ENCODE measurements at places on chromosomes 6 and 20.
A peak's percentile ranks its signal among the peaks of the same experiment; 100 is the strongest.

GRCh38 chr6:90107771-90108282 lies 188.8 kb downstream of the BACH2 start:
- no peak for DNase-seq

DNA sequence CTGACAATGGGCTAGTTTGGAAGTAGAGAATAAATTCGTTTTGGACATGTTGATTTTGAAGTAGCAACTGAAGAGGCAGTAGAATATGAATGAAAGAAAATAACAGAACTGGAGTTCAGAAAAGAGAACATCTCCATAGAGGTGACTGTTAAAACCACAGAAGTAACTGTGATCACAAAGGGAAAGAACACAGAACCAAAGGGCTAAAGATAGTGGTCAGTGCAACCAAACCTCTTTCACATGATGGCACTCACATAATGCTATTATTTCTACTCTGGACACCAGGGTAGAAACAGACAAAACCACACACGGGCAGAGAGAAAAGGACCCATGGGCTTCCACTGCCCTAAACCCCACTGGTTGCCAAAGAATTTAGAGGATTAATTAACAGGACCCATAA lies 58.5 kb downstream of the CDK19 start:
- DNase-seq: no peak

DNA sequence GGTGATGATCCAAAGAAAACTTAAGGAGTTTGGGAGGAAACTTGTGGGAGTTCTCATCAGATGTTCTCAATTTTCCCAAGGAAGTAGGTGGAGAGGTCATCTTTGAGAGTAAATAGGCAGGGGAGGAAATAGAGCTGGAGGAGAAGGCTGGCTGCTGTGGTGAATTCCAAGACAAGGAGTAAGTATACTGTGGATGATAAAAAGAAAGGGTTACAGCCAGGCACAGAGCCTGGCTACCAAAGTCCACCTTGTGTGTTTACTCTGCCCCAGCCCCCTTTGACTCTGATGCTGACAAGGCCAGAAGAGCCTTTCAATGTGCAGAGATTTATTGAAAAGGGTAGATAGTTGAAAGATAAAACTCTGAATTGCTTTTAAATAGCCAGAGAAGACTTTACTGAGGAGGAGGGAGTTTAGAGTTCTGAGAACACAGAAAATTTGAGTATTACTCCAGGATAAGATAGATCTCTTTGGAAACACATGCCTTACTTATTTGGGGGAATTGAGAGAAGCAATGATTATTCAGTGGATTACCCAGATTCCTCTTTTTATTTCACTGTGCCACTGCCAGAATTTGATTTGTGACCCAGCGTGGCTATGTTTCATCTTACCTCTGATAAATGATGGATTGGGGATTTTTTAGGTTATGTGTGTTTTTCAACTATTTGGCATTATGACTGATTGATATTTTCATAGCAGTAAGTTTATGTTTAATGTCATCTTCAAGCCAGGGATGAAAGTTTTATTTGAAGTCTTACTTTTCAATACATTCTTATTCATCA lies 182.6 kb upstream of the JAG1 start:
- DNase-seq: peak; percentile 25

- DNase-seq: peak; percentile 33
Observed at GRCh38 chr6:108798670-108799353, 49.4 kb upstream of the ARMC2 start.

- DNase-seq: peak; percentile 6
Observed at GRCh38 chr6:116012471-116012949, 48.2 kb downstream of the FRK start.

DNA sequence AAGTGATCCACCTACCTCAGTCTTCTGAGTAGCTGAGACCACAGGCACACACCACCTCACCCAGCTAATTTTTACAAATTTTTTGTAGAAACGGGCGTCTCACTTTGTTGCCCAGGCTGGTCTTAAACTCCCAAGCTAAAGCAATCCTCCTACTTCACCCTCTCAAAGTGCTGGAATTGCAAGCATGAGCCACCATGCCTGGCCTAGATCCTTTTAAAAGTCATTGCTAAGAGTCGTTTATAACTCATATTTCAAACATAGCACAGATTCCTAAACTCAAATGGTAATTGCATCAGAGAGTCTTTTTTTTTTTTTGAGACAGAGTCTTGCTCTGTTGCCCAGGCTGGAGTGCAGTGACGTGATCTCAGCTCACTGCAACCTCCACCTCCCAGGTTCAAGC lies 7.7 kb upstream of the SAMHD1 start:
- DNase-seq: no peak

GRCh38 chr6:107560657-107561056 lies 70.7 kb downstream of the SOBP start:
- no peak for DNase-seq

GRCh38 chr20:35300469-35301262 lies 8.4 kb upstream of the FAM83C start:
- DNase-seq: no peak

DNA sequence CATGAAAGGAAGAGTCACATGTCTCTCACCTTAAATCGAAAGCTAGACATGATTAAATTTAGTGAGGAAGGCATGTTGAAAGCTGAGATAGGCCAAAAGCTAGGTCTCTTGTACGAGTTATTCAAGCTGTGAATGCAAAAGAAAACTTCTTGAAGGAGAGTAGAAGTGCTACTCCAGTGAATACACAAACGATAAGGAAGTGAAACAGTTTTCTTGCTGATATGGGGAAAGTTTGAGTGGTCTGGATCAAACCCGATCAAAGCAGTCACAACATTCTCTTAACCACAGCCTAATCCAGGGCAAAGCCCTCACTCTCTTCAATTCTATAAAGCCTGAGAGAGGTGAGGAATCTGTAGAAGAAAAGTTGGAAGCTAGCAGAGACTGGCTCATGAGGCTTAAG lies 1.9 kb upstream of the TPD52L1 start:
- DNase-seq: no peak

DNA sequence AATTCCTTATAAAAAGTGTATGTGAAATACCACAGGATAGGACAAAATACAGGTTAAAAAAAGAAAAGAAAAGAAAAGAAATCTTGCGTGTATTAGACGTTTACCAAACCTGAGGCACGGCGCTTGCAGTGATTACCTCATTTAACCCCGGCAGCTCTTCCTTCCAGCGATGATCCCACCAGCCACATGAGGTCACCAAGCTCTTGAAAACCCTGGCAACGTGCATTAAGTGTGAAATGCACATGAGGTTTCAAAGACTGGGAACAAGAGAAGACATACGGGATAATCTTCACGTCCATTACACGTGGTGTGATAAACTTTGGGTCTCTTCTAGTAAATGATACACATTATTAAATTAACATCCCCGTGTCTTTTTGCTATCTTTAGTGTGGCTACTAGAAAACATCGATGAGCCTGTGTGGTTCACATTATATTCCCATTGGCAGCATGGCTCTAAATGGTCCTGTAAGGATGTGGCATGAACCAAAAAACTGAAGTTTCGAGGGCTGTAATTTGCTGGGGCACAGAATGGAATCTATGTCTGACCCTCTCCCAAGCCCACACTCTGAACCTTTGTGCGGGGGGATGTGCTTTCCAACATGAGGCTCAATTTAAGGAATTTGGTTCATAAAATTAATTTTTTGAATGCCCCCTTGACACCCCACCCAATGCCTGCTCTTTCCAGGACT lies 59.2 kb upstream of the THBS2 start:
- no peak for DNase-seq

DNA sequence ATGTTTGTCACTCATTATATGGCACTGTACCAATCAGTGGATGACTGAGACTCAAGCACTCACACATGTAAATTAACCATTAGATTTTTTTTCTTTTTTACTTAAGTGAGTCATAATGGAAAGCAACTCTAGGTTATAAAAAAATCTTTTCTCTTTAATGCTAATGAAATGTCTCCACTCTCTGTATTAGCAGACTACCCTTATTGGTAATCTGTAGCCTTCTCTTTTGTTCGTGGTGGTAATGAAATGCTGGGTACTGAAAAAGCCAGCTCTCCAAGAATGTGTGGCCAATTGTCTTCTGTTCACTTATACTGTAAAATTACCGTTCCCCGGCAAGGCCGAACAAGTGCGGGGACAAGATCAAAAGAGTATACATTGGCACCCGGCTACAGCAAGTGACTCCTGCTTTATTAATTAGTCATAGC lies 69.0 kb downstream of the AFG1L start:
- DNase-seq: no peak

GRCh38 chr6:3291987-3292386 lies 33.2 kb downstream of the PSMG4 start:
- DNase-seq: no peak

DNA sequence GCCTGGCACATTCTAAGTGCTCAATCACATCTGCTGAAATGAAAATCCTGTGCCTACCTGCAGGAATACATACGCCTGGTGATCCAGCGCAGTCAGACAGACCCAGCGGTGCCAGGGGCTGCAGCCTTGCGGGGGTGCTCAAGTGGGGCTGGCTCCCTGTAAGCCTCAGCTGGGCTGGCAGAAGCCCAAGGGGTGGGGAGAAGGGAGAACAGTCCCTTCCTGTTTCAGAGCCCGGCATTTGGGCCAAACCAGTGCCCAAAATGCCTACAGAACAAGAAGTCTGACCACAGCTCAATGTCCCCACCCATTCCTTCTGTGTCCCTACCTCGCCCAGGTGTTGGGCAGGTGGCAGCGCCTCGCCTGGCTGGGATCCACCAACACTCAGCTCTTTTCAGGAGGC lies 22.6 kb downstream of the KCNK15 start:
- no peak for DNase-seq

DNA sequence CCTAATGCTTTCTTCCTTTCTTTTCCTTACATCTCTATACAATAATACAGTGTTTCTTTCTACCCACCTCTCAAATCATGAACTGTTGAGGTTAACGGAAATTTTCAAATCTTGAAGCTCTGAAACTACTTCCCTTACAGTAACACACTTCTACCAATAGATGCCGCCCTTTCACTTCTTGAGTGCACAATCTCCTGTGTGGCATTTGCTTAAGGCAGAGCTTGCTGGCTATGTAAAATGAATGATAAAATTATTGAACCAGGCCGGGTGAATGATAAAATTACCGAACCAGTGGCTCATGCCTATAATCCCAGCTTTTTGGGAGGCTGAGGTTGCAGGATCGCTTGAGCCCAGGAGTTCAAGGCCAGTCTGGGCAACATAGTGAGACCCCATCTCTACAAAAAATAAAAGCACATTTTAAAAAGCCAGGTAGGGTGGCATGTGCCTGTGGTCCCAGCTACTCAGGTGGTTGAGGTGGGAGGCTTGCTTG lies 56.8 kb downstream of the KCNS1 start:
- DNase-seq: peak; percentile 79

DNA sequence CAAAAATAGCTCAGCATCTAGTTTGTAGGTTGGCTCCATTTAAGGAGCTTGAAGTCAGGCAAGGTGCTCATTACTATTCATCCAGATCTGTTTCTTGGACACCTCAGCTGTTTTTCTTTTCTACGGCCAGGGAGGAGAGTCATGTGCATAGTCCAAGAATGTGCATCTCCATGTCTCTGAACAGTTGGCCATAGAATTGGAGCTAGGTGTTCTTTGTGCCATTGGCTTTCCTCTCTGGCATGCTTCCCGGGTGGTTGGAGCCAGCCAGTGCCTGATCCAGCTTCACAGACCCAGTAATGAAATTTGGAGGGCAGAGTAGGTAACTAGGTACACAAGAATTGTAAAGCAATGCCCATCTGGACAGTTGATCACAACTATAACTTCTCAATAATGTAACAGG lies 21.6 kb downstream of the EYA4 start:
- DNase-seq: no peak

DNA sequence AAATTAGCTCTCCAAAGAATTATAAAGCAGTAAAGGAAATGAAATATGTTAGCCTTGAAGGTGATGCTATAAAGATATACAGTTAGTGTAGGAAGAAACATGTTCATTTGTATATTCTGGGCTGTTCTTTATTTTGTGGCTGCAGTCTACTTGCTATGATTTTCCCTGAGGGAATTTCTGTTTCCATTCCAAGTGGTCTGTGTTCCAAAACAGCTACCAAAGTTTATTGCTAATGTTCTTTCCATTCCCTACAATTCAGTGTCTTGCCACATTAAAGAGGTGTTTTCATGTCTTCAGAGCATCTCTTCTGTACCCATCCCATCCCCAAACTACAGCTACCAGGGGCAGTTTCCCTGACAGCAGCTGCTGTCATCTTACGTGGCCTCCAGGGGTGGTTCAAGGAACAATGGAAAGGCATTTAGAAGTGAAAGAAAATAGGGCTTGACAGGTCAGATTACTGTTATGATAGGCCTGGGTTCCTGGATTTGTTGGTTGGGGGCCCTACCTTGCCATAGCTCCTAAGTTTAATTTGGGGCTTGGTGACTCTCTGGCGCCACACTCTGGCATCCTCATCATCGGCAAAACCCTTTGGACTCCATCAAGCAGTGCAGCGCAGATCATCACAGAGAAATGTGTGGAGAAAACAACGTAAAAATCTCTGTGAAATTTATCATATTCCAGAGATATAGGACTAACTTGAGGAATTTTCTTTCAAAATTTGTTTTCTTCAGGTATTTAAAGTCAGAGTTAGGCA lies 33.8 kb upstream of the AIG1 start:
- peak; percentile 26 for DNase-seq

DNA sequence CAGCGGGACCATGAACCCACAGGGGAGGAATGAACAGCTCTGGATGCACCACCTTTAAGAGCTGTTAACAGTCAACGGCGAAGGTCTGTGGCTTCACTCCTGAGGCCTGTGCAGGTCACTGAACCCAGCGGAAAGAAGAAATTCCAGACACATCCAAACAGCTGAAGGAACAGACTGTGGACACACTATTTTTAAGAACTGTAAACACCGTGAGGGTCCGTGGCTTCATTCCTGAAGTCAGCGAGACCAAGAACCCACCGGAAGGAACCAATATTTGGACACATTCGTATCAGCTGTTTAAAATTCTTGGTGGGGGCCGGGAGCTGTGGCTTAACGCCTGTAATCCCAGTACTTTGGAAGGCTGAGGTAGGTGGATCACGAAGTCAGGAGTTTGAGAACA lies 5.4 kb upstream of the TMEM14B start:
- DNase-seq: no peak

DNA sequence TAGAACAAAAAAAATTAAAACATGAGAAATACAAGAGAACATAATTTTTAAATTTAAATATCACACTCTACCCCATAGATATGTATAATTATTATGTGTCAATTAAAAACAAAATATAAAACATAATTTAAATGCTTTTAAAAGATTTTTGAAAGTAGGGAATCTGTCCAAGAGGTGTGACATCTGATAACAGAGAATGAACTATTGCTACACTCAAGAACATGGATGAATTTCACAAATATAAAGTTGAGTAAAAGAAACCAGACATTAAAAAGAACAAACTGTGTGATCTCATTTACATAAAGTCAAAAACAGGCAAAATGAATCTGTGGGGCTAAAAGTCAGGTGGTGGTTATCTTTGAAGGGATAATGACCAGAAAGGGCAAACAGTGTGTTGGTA lies 106.5 kb upstream of the COL21A1 start:
- no peak for DNase-seq

GRCh38 chr6:17656092-17656491 lies 50.6 kb downstream of the NUP153 start:
- no peak for DNase-seq

GRCh38 chr20:16599257-16599656 lies 26.0 kb upstream of the KIF16B start:
- no peak for DNase-seq

- no peak for DNase-seq
Observed at GRCh38 chr20:11352041-11352440, 565.7 kb upstream of the BTBD3 start.

- DNase-seq: peak; percentile 93
Observed at GRCh38 chr6:27545271-27546046, 72.6 kb upstream of the ZNF184 start.

GRCh38 chr6:70166088-70166958 lies 136.6 kb downstream of the COL9A1 start:
- peak; percentile 54 for DNase-seq
